Endodermal cell (in vitro differentiated cells): ENCODE measurements at places on chromosomes 3 and 15. TPM values are rescaled to one million over a fixed set of nuclear protein-coding genes. Genes with fewer than 3 reads are reported as not detected.

Gene GLCE
- 14.5 to 17.5 TPM (median 17.2 TPM) in 3 replicates for total RNA-seq

Gene RAB11A
- 295 to 304 TPM (median 300 TPM) in 3 replicates for total RNA-seq

Gene NCBP2
- total RNA-seq = 74.9 and 79.2 TPM in 2 replicates

Gene PLA1A
- 2.4 and 2.5 TPM in 2 replicates for total RNA-seq

Gene ROPN1B
- total RNA-seq = not detected in 3 replicates

Gene HCLS1
- total RNA-seq = 0.40 to 0.53 TPM in 2 of 3 replicates, not detected in the other

Gene LIPC
- total RNA-seq = not detected in 2 replicates

Gene TNIK
- 14.9 and 22.0 TPM in 2 replicates for total RNA-seq

Gene ZMYND10
- 0.43 and 1.4 TPM in 2 replicates for total RNA-seq

Gene WDR49
- total RNA-seq = 1.2 and 1.6 TPM in 2 replicates

Gene DAZL
- total RNA-seq = not detected in 3 replicates

Gene RTP1
- not detected in 3 replicates for total RNA-seq

Gene CCDC80
- 2.3 and 4.6 TPM in 2 replicates for total RNA-seq

Gene GPR62
- 0.17 to 0.63 TPM (median 0.40 TPM) in 3 replicates for total RNA-seq

Gene BOC
- total RNA-seq = 10.8 to 12.3 TPM (median 11.3 TPM) in 3 replicates

Gene TAGLN3
- 3.0 to 5.7 TPM (median 3.7 TPM) in 3 replicates for total RNA-seq

Gene PLA2G4D
- not detected in 3 replicates for total RNA-seq
